ENCODE measurements at places on chromosomes 6 and 20. TPM values are rescaled to one million over a fixed set of nuclear protein-coding genes. Genes with fewer than 3 reads are reported as not detected.
A peak's percentile ranks its signal among the peaks of the same experiment; 100 is the strongest.

- H3K36me3 ChIP-seq, result no peaks in the 10 kb centered on the region
- H3K4me1 ChIP-seq, result peaks cover 8% of the 10 kb centered on the region
- no peak for DNase-seq
- H3K27me3 ChIP-seq, result no peaks in the 10 kb centered on the region
- H3K4me3 ChIP-seq, result no peak overlapping the region
Observed at GRCh38 chr6:29647927-29648642, 8.8 kb upstream of the MOG start.

GRCh38 chr6:303948-304558 lies 11.8 kb downstream of the DUSP22 start:
- H3K4me3 ChIP-seq, result no peak overlapping the region
- H3K36me3 ChIP-seq, result peaks cover 9% of the 10 kb centered on the region
- peaks cover 3% of the 10 kb centered on the region for H3K4me1 ChIP-seq
- H3K27me3 ChIP-seq, result no peaks in the 10 kb centered on the region
- DNase-seq, result no peak
- no peak overlapping the region for H3K27ac ChIP-seq

DNA sequence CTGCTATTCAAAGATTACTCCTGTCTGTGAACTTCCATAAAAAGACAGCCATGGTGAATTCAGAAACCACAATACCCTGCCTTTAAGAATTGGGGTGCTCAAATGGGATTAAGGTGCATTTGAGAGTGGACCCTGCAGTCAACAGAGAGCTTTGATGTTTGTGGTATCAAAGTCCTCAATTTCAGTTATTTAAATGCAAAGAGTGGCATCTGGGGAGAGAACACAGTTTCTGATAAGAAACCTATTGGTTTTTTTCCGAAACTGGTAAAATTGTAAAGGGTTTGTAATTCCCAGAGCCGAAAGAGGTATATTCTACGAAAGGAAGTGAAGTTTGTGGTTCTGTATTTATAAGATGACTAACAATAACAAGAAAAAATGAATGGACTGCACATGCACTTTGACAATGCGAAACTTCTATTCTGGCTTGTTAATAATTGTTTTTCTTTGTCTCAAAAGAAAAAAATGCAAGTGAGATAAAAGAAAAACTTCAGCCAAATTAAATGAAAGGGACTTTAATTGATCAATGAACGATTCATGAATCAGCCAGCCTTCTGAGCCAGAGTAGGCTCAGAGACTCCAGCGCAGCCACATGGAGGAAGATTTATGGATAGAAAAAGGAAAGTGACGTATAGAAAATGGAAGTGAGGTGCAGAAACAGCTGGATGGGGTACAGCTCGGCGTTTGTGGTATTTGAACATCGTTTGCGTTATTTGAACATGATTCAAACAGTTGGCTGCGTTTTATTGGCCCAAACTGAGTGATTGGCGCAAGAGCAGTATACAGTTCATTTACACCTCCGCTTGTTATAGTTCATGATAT lies 70.5 kb upstream of the DUSP22 start:
- H3K27me3 ChIP-seq, result no peaks in the 10 kb centered on the region
- no peak for DNase-seq
- peaks cover 50% of the 10 kb centered on the region for H3K4me1 ChIP-seq

DNA sequence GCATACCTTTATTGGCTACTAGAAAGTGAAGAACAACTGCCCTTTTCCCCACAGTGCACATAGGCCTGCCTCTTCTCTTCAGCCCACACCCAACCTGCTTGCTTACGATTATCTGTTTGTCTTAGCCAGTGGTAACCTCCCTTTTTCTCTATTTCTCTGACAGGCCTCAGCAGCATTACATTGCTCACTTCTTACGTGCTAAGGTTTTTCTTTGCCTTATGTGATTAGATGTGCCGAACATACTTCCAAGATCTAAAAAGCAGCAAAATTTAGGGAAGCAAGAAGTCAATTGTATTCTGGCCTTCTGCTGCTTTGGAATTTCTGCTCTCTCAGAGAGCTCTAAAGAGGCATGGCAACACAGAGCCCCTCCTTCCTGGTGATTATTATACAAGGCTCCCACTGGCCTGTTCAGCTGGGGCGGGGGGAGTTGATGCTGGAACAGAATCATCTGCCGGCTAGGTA lies 7.0 kb downstream of the B4GALT5 start:
- peaks cover 20% of the 10 kb centered on the region for H3K4me1 ChIP-seq
- H3K36me3 ChIP-seq, result peaks cover 4% of the 10 kb centered on the region
- H3K27ac ChIP-seq, result no peak overlapping the region
- DNase-seq, result no peak
- no peaks in the 10 kb centered on the region for H3K27me3 ChIP-seq
- no peak overlapping the region for H3K4me3 ChIP-seq

GRCh38 chr6:167093922-167094432 lies 28.9 kb upstream of the CCR6 start:
- peak overlapping the region; percentile 47 for H3K4me3 ChIP-seq
- H3K4me1 ChIP-seq, result peaks cover 56% of the 10 kb centered on the region
- H3K27ac ChIP-seq, result peak overlapping the region; percentile 59
- H3K27me3 ChIP-seq, result no peaks in the 10 kb centered on the region
- peak; percentile 66 for DNase-seq
- H3K36me3 ChIP-seq, result no peaks in the 10 kb centered on the region

- H3K27me3 ChIP-seq, result no peaks in the 10 kb centered on the region
- no peak for DNase-seq
- no peak overlapping the region for H3K27ac ChIP-seq
- peaks cover 46% of the 10 kb centered on the region for H3K4me1 ChIP-seq
Observed at GRCh38 chr6:109372130-109372529, 10.1 kb downstream of the CD164 start.

- H3K27ac ChIP-seq, result peak overlapping the region; percentile 97
- peaks cover 53% of the 10 kb centered on the region for H3K4me1 ChIP-seq
- peak overlapping the region; percentile 98 for H3K4me3 ChIP-seq
- H3K27me3 ChIP-seq, result no peaks in the 10 kb centered on the region
Observed at GRCh38 chr6:33314943-33315792, 1.3 kb upstream of the TAPBP start.

- DNase-seq, result no peak
- H3K27ac ChIP-seq, result no peak overlapping the region
- peaks cover 15% of the 10 kb centered on the region for H3K27me3 ChIP-seq
- no peak overlapping the region for H3K4me3 ChIP-seq
- H3K4me1 ChIP-seq, result no peaks in the 10 kb centered on the region
Observed at GRCh38 chr6:47103931-47104330, 61.8 kb upstream of the ADGRF1 start.

- peak; percentile 77 for DNase-seq
- H3K27ac ChIP-seq, result peak overlapping the region; percentile 97
- no peaks in the 10 kb centered on the region for H3K27me3 ChIP-seq
- H3K36me3 ChIP-seq, result peaks cover 4% of the 10 kb centered on the region
Observed at GRCh38 chr6:110874880-110875547, 429 bp downstream of the AMD1 start.

IL17F gene
- not detected for total RNA-seq

SLC22A7 gene
- not detected for total RNA-seq

COL20A1 gene
- total RNA-seq, result not detected

TTPAL gene
- total RNA-seq, result 16.9 TPM

TUBE1 gene
- total RNA-seq, result 28.2 TPM

ZNF334 gene
- 2.1 TPM for total RNA-seq

Data from activated naive CD8-positive, alpha-beta T cell treated with anti-CD3 and anti-CD28 coated beads, Interleukin-2, amount 10 ng/mL, durations not matched to agents 7 days and 5 days (primary cell).